B cell (primary cell): ENCODE measurements at places on chromosomes 1 and 21.
A peak's percentile ranks its signal among the peaks of the same experiment; 100 is the strongest.

DNA sequence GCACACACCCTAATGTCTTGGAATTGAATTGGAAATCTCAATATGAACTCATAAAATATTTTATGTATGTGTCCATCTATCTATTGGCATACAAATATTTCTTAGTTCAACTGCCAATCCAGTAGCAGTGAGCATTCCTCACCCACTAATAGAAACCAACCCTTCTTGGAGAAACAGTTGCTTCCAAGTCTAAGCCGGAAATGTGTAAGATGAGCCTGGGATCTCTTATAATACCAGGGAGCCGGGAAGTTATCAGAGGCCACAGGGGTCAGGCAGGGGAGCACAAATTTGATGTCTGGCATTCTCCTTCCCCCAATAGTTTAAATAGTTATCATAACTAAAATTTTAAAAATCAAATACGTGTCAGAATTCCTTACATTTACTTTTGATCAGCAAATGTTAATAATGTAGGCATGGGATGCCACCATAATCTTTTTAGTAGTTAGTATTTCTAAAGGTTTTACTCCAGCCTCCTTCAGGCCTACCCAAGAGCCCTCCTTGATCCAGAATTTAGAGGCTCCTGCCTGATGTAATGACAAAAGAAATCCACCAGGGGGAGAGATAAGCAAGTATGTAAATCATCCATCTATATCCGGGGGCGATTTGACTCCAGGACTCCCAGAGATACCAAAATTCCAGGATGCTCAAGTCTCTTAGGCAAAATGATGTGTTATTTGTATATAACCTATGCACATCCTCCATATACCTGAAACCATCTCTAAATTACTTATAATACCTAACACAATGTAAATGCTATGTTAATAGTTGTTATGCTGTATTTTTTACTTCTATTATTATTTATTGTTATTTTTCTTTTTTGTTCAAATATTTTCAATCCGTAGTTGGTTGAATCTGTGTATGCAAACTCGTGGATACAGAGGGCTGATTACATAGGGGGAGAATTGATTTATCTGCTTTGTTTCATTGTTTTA is 218.7 kb upstream of the COA6 start:
- H3K27ac ChIP-seq, result no peak overlapping the region
- H3K27me3 ChIP-seq, result no peaks in the 10 kb centered on the region
- DNase-seq, result peak; percentile 50
- no peak overlapping the region for H3K4me3 ChIP-seq

DNA sequence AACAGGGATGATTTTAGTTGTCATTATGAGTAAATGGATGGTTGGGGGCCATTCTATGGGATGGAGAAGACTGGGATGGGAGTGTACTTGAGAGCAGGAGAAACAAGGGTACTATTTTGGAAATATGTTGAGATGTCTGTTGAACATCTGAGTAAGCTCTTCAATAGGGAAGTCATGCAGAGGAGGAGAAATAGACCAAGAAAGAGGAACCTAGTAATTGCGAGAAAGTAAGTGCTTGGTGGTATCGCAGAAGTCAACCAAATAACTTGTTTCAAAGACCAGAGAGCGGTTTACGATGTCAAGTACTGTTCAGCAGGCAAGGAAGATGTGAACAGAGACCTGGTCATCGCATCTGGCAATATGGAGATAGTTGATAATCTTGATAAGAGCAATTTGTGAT is 22.4 kb upstream of the CHRM3 start:
- DNase-seq, result no peak
- no peak overlapping the region for H3K27ac ChIP-seq
- H3K4me1 ChIP-seq, result no peaks in the 10 kb centered on the region
- no peaks in the 10 kb centered on the region for H3K27me3 ChIP-seq

GRCh38 chr21:41295721-41296254 is 20.8 kb upstream of the FAM3B start:
- no peak overlapping the region for H3K4me3 ChIP-seq
- no peak for DNase-seq
- no peak overlapping the region for H3K27ac ChIP-seq
- H3K27me3 ChIP-seq, result peaks cover 16% of the 10 kb centered on the region

DNA sequence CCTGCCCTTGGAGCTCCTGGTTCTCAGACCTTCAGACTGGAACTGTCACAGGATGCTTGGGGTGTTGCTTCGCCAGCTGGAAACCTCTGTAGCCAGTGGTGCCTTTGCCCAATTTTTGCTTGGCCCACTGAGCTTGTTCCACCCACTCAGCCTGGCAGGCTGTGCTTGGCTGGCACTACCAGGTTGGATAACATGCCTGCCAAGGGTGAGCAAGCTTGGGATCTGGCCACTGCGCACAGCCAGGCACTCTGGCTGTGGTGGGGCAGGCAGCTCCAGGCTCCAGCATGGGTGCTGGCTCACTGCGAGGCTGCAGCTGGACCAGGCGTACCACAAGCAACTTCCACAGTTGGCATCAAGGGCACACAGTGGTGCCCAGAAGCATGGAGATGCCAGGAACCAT is 967.8 kb upstream of the NCAM2 start:
- H3K36me3 ChIP-seq, result no peaks in the 10 kb centered on the region
- no peaks in the 10 kb centered on the region for H3K4me1 ChIP-seq
- no peak overlapping the region for H3K27ac ChIP-seq

GRCh38 chr1:205046870-205047269 is 3.9 kb downstream of the CNTN2 start:
- DNase-seq, result no peak
- no peak overlapping the region for H3K4me3 ChIP-seq
- H3K4me1 ChIP-seq, result no peaks in the 10 kb centered on the region
- peaks cover 41% of the 10 kb centered on the region for H3K27me3 ChIP-seq

DNA sequence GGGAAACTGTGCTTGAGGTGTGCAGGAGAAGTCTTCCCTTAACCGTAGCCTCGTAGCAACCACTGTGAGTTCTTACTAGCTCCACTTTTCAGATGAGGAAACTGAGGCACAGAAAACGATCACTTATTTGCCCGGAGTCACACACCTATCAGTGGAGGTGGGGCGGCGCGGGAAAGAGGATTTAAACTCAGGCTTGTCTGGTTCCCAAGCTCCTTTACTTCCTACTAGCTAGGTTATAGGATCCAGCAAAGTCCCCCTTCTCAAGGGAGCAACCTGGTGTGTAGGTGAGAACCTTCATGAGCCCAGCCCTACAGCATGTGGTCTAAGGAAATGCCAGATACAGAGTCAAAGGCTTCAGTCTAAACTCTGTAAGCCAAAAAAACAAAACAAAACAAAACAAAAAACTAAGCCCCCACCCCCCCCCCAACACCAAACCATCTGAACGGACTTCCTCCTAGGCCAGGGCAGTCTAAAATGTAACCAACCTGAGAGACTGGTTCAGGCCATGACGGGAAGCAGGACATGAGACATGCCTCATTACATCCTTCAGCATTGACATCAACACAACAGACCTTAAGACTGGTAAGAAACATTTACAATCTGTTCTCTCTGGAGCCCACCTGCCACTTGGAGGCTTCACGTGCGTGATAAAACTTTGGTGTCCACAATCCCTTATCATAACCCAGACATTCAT is 709 bp upstream of the FBXO42 start:
- H3K4me3 ChIP-seq, result peak overlapping the region; percentile 99
- H3K27ac ChIP-seq, result peak overlapping the region; percentile 90
- H3K27me3 ChIP-seq, result no peaks in the 10 kb centered on the region

DNA sequence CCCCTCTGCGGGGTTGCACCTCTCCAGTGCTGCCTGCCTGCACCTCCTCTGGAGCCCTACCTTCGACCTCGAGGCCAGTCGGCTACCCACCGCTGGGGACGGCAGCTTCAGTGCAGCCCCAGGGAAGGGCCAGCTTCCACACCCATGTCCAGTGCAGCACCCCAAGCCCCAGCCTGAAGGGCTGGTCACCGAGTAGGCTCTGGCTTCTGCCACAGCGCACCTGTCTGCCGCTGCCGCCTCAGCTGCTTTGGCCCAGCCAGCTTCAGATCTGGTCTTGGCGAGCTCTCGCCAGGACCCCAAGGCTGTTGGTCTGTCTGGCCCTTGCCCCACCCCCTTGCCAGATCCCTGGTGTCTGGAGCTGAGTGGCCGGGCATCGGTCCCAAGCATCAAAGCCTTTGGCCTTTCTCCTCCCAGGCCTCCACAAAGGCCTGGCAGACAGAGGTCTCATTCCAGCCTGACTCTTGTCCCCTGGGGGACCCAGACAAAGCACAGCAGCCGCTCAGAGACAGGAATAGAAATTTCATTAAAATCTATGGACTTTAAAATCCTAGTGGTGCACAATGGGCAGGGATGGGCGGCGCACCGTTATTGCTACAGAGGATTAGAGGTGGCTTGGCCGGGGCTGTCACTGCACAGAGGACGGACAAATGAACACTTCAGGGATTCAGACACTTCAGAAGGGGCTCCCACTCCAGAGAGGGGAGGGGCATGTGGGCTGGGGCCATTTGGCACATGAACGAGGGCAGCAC is 4.8 kb downstream of the CCDC24 start:
- DNase-seq, result no peak
- no peak overlapping the region for H3K4me3 ChIP-seq
- no peaks in the 10 kb centered on the region for H3K36me3 ChIP-seq

DNA sequence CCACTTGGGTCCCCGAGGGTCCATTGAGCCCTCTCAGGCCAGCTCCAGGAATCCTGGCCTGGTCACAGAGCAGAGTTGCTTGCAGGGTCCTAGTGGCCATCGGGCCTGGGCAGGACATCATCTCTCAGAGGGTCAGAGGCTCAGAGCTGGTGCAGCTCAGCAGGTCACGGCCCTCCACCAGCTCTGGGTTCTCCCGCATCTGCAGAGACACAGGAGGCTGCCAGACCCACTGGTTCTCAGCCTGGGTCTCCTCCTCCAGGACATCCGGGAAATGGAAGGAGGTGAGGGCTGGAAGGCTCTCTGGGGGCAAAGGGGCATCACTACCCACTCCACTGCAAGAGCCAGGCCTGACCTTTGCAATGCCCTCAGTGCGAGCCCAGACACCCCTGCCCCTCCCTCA is 6.5 kb downstream of the TMEM54 start:
- peak; percentile 11 for DNase-seq
- no peaks in the 10 kb centered on the region for H3K36me3 ChIP-seq
- H3K4me1 ChIP-seq, result peaks cover 24% of the 10 kb centered on the region
- no peak overlapping the region for H3K27ac ChIP-seq
- peaks cover 67% of the 10 kb centered on the region for H3K27me3 ChIP-seq
- no peak overlapping the region for H3K4me3 ChIP-seq

- H3K27ac ChIP-seq, result no peak overlapping the region
- no peaks in the 10 kb centered on the region for H3K36me3 ChIP-seq
- no peaks in the 10 kb centered on the region for H3K4me1 ChIP-seq
- no peak overlapping the region for H3K4me3 ChIP-seq
Measured at GRCh38 chr1:97834899-97835298, 85.9 kb downstream of the DPYD start.

- no peak overlapping the region for H3K4me3 ChIP-seq
- H3K27ac ChIP-seq, result no peak overlapping the region
- H3K36me3 ChIP-seq, result no peaks in the 10 kb centered on the region
- DNase-seq, result no peak
- no peaks in the 10 kb centered on the region for H3K27me3 ChIP-seq
Measured at GRCh38 chr1:21534146-21534545, 24.9 kb downstream of the ALPL start.

GRCh38 chr1:35894183-35894582 is 11.2 kb downstream of the AGO1 start:
- no peaks in the 10 kb centered on the region for H3K27me3 ChIP-seq
- peaks cover 24% of the 10 kb centered on the region for H3K4me1 ChIP-seq
- peak overlapping the region; percentile 93 for H3K27ac ChIP-seq
- no peak overlapping the region for H3K4me3 ChIP-seq
- DNase-seq, result peak; percentile 88

GRCh38 chr1:155305881-155306391 is 2.7 kb upstream of the FDPS start:
- no peaks in the 10 kb centered on the region for H3K27me3 ChIP-seq
- no peaks in the 10 kb centered on the region for H3K36me3 ChIP-seq
- no peak overlapping the region for H3K4me3 ChIP-seq

GRCh38 chr1:40132383-40133311 is 28.5 kb upstream of the RLF start:
- no peak overlapping the region for H3K27ac ChIP-seq
- no peaks in the 10 kb centered on the region for H3K4me1 ChIP-seq
- H3K27me3 ChIP-seq, result no peaks in the 10 kb centered on the region
- DNase-seq, result no peak

DNA sequence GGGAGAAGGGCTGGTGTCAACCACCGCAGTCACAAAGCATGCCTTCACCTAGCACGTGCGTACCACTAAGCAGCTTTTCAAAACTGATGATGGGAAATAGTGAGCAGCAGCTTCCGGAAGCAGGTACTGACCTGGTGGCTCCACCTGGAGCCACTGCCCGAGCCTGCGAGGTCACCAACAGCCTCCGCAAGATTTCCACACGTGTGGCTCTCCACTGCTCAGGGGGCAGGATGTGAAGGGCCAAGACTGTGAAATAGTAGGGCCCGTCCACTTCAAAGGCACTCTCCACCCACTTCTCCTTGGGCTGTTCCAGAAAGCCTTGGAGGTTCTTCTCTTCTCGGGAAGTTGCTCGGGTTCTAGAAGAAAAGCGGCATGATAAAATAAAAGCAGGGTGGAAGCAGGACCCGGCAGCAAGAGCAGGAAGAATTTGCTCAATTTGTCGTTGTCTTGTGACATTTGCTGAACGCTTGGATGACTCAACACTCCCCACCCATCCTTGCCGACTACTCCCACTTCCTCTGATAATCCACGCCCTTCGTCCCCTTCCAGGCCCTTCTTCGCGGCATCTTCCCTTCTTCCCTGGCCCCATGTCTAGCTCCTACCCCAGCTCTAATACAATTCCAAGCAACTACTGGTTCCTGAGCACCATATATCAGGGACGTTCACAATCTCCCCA is 124.9 kb upstream of the IFFO2 start:
- no peak for DNase-seq
- peaks cover 92% of the 10 kb centered on the region for H3K36me3 ChIP-seq
- no peaks in the 10 kb centered on the region for H3K27me3 ChIP-seq

DNA sequence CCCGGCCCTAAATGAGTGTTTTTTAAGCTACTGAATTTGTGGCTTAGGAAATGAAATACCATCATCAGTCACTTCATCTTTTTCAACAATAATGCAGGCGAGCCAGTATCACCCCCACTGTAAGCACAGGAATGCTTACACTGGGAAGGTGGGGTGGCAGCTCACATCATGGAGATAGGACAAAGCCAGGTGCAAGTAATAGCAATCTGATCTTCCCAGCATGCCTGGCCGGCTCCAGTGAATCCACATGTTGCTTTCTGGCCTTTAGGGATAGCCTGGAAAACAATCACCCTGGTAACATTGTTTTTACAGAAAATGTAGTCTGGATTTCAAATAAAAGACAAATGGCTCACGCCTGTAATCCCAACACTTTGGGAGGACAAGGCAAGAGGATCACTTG is 140.9 kb upstream of the SOD1 start:
- no peak for DNase-seq
- H3K4me1 ChIP-seq, result no peaks in the 10 kb centered on the region
- H3K27me3 ChIP-seq, result no peaks in the 10 kb centered on the region
- H3K27ac ChIP-seq, result no peak overlapping the region
- H3K36me3 ChIP-seq, result no peaks in the 10 kb centered on the region

DNA sequence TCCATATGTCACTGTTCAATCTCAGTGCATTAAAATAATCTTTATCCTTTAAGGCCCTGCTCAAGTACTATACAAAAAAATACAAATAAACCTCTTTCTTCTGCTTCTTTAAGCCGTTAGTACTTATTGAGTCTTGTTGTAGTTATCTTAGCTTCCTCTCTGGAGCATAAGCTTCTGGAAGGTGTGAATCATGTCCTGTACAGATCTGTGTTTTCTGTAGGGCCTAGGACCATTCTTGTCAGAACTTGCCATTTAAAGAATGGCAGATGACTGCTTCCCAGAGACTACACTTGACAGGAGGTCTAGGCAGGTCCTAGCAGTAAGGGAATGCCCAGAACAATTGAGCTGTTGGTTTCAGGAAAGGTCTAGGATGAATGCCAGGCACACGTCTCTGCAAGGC is 12.9 kb downstream of the NEK7 start:
- H3K36me3 ChIP-seq, result no peaks in the 10 kb centered on the region
- no peaks in the 10 kb centered on the region for H3K27me3 ChIP-seq
- no peak for DNase-seq
